HT-29 (cell line): ENCODE measurements at places on chromosomes 11 and 22.
A peak's percentile ranks its signal among the peaks of the same experiment; 100 is the strongest.

- DNase-seq: no peak
These were observed 56.4 kb downstream of the IGLL1 start for GRCh38 chr22:23523713-23524112.

DNA sequence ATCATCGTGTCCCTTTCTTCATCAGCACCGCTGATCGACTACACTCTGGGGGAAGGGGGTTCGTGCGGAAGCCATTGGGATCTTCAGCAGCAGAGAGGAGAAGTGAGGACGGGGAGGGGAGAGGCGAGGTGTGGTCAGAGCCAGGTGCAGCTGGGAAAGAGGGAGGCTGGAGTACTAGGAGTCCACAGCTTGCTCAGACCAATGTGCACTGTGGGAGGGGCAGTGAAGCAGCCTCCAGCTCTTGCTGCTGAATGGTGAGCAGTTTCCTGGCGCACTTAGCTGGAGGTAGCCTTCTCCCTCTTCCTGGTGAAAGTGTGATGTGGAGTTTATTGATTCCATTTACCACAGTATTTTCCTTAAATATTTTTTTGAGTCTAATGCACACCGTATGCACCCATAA, 99.0 kb upstream of the NECTIN1 start:
- DNase-seq: no peak

DNA sequence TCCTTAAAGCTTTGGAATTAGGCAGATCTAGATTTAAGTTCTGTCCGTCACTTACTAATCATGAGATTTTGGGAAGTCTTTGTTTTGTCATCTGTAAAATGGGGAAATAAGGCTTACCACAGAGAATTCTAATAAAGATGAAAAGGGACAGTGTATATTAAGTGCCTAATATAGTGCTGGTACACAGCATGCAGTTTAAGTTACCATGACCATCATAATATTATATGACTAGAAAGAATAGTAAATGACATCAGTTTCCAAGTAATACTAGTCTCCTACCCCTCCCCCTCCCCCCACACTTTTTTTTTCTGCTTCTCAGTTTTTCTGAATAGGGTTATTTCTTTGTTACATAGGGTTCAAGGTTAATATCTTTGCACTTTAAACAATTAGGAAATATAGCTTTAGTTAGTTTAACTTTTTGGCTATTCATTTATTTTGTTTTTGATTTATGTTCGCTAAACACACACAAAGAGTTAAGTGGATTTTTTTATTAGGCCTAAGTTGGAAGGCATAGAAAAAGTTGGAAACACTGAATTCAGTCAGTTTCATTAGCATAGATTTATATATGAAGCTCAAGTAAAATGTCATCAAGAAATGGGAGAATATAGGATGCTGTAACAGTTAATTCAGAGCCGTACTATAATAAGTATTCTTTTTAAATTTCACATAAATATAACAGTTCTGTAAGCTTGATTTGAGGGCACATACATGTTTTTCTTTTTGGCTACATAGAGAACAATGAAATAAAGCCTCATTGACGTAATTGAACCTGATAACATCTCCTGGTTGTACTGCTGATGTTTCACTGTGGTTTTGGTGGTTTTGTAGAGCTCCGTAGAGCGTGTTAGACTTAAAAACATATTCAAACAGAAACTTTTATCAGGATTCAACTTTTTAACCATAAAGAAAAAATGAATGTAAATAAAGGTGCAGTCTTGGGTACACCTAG, 121.2 kb downstream of the PDE3B start:
- DNase-seq: peak; percentile 49

- DNase-seq: no peak
These were observed 96.0 kb downstream of the MN1 start for GRCh38 chr22:27705408-27706080.

- DNase-seq: no peak
These were observed 28.4 kb downstream of the KIAA0930 start for GRCh38 chr22:45212306-45212709.

DNA sequence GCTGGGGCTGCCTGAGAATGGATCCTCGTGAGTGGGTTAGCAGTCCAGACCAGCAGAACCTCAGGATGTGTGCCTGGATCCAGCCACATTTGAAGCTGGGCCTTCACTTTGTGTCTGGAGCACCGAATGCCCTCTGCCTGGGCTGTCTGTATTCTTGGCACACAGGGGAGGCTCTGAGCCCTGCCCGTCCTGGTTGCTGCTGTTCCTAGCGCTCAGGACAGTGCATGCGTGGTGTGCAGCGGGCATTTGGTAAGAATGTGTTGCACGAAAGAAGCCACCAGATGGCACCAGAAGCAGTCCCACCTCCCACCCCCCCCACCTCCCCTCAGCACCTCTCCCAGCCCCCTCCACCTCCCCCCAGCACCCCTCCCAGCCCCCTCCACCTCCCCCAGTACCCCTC, 4.1 kb upstream of the MAPK11 start:
- no peak for DNase-seq

- peak; percentile 65 for DNase-seq
These were observed 8.7 kb downstream of the PNPLA5 start for GRCh38 chr22:43883012-43883661.

GRCh38 chr22:22746061-22746962, 101.9 kb downstream of the GGTLC2 start:
- no peak for DNase-seq

DNA sequence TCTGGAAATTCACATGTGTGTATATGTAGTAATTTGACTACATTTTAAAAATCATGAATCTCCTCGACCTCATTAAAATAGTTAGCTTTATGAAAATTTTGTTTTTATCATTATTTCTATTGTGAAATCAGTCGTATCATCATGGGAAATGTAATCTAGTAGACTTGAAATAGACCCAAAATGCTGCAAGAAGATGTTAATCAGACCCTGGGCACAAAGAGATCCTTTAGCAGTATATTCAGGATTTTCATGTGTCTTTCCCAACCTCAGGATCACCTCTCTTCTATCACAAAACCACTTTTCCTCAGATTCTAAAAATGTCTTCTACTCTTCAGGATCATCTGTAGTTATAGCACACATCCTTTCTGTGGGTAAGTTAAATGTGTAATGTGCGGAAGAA, 74.9 kb upstream of the ADSL start:
- DNase-seq: no peak

DNA sequence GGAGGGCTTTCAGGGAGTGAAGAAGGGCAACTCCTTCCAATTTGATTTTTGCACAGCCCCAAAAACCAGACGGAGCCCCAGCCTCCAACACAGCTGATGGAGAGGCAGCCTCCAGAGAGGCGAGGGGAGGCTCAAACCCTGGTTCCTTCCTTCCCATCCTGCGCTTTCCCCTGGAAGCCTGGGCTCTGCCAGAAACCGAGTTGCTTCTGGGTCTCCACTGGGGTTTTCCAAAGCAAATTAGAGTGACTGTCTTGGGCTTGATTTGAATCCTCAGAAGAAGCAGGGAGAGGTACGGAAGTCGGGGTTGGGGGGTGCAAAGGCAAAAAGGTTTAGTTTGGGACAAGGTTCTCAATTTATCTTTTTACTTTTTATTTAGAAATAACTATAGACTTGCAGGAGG, 129.2 kb downstream of the MPPED1 start:
- DNase-seq: no peak

DNA sequence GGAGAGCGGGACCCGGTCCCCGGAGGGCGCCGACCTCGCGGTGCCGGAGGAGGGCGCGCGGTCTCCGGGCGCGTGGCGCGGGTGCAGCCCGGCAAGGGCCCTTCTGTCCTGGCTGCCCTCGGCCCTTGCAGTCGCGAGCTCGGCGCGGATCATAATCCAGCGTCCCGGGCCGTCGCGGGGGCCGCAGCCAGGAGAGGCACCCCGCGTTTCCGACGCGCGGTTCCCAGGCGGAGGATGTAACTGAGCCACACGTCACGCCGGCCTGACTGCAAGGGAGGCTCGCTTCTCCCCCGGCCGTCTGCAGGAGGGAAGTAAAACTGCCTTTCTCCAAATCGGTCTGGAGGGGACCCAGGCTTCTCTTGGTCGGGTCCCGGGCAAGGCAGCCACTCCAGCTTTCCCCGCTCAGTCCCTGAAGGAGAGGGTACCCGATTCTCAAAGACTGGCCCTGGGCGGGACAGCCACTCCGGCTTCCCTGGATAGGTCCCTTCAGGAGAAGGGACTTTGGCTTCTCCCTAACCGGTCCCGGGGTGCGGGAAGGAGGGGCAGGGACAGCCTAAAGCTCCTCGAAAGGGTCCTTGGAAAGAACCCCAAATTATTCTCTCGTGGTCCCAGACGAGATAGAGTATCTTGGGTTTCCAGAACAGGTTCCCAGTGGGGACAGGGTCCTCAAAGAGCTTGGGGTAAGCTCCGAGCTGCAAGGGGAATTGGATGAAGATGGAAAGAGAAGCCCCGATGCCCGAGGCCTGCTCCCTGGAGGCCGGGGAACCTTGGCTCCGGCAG, 836 bp downstream of the SPON1 start:
- DNase-seq: no peak

DNA sequence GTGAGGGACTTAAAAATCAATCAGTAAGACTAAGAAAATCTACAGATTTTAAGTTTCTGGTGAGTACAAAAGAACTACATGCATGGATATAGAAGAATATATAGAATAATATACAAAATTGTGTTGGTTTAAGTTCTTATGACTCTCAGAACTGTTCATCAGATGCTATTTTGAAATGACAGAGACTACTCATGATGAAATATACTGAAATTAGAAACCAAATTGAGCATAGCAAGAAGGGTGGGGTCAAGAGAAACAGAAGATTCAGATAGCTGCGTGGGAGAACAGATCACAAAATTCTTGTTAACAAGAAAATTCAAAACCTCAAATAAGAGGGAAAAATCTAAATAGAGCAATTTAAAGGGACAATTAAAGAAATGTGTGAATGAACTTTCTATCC, 2125.3 kb upstream of the RAG2 start:
- no peak for DNase-seq

- no peak for DNase-seq
These were observed 26.7 kb downstream of the ANKRD42 start for GRCh38 chr11:83220260-83220659.

- no peak for DNase-seq
These were observed 1474.3 kb downstream of the BRD1 start for GRCh38 chr22:48353116-48353947.

DNA sequence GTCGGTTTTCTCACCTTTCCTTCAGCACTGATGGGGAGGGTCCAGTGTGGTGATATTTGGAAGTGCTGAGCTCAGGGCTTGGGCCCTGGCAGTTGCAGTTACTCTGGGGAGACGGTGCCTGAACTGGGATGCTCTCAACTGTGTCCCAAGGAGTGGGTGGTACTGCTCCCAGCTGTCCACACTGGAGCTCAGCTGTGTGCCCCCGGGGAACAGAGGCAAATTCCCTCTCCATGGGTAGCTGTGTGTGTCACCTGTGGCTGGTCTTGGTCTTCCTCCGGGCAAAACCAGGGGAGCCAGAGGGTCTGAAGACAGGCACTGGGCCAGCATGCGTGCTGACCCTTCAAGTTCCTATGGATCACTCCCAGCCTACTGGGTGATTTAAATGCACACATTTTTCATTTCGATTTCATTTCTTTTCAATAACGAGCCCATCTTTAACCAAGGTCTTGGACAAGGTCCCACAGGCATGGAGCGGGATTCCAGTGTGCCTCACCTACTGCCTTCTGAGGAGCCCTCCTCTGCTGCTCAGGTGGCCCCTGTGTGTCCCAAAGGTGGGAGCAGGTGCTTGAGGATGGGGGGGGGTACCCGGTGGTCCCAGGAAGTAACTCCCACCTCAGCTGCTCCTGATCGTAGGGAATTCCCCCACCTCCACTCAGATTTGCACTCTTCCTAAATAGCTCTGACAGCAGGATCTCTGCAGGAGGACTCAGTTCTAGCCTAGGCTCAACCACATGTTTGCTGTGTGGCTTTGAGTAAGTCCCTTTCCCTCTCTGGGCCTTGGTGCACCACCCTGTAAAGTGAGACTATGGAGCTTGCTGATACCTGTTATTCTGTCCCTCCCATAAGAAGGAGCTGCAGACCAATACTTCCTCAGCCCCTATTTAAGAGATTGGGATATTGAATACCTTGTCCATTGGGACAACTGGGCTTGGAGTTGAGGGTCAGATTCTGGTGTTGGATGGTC, 16.8 kb downstream of the PRDM11 start:
- no peak for DNase-seq

- no peak for DNase-seq
These were observed 13.5 kb downstream of the SPTBN2 start for GRCh38 chr11:66715346-66716085.

GRCh38 chr11:86152006-86152862, 83.3 kb upstream of the PICALM start:
- no peak for DNase-seq

- peak; percentile 28 for DNase-seq
These were observed 635 bp upstream of the GRK3 start for GRCh38 chr22:25563761-25564319.

- DNase-seq: no peak
These were observed 9.1 kb upstream of the CSF2RB start for GRCh38 chr22:36904260-36904880.

DNA sequence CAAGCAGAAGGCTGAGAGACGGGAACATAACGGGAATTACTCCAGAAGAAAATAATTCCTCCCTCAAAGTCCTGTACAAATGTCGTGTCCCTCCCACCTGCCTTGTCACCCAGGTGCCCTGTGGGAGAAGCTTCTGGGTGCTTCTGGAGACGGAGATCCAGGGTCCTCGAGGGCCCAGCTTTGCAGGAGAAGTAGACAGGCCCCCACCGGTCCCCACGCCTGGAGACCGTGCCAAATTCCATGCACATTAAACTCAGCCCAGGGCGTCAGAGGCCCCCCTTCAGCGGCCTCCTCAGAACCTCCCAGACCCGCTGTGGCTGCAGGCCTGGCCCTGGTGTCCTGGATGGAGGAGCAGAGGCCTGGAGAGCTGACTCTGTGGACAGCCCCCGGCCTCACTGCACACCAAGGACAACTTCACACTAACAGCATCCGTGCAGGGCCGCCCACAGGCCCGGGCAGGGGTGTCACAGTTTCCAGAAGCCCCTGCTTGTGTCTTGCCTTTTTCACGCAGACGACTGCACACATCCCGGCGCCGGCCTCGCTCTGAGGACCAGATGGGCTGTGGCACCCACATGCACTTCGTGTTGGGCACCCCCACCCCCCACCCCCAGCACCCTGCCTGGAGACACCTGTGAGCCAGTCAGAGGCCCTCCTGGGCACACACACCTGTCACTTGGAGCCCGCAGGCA, 734.3 kb downstream of the BRD1 start:
- no peak for DNase-seq

- DNase-seq: peak; percentile 83
These were observed 3.4 kb downstream of the PTGDR2 start for GRCh38 chr11:60852117-60852981.

- no peak for DNase-seq
These were observed 87.8 kb upstream of the TOP3B start for GRCh38 chr22:22070371-22070824.

GRCh38 chr11:65595543-65596281, at the start of gene KCNK7:
Gene KCNK7, minus strand, starts transcription at chr11:65595800. Its CDS starts 28 bp downstream, at chr11:65595772.
- DNase-seq: peak; percentile 68

DNA sequence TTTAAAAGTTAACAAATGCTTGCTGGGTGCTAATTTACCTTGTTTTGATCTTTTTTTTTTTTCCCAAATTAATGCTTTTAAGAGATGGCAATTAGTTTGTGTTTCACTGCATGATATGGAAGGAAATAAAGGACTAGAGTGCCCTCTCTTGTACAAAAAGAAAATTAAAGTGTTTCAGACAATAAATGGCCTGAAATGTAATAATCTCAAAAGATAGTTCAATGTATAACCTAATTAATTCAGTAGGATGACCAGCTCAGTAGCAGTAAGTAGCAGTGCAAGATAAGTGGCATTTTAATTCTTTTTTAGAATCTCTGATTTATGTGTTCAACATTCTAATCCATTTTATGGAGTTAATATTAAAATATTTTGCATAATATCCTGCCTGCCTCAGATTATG, 39.9 kb upstream of the MYO18B start:
- DNase-seq: peak; percentile 15
